ENCODE measurements at places on chromosomes 7 and 10. TPM values are rescaled to one million over a fixed set of nuclear protein-coding genes. Genes with fewer than 3 reads are reported as not detected.

SLC26A3 gene
- total RNA-seq: 36.4 TPM

ADAMTS14 gene
- total RNA-seq: 0.15 TPM

DNA sequence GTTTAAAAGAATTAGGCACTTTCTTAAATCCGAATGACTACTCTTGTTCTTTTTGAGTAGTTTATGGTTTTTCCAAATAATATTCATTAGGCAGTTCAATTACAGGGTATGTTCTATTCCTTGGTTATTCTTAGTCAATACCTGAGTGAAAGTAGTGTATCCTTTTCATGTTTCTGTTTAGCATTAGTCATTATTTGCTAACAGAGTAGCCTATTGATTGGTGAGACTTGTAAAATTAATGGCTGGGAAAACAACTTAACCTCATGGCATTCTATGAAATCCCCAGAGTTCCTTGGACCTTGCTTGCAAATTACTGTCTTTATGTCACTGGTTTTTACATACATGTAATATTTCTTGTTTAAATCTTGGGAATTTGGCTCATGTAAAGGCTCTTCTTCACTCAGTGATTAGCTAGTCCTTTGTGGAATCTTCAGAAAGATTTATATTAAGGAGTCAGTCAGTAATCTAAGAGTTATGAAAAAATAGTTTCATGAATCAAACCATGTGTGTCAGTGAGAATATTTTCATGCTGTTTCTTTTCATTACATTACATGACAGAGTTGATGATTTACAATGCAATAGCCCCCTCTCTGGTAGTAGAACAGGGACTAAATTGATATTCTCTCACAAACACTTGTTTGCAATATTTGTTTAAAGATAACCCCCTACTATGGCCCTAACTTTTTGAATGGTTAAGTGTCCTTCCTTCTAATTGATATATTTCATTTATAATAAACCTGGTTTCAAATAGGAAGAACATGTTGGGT lies 81.5 kb upstream of the LRRTM3 start:
- no peaks in the 10 kb centered on the region for H3K4me1 ChIP-seq
- no peak overlapping the region for H3K27ac ChIP-seq
- H3K27me3 ChIP-seq: no peaks in the 10 kb centered on the region
- H3K36me3 ChIP-seq: no peaks in the 10 kb centered on the region

- no peaks in the 10 kb centered on the region for H3K4me1 ChIP-seq
- H3K27ac ChIP-seq: no peak overlapping the region
- H3K36me3 ChIP-seq: peaks cover 6% of the 10 kb centered on the region
These were observed 107.2 kb downstream of the HECTD2 start for GRCh38 chr10:91517394-91517793.

DNA sequence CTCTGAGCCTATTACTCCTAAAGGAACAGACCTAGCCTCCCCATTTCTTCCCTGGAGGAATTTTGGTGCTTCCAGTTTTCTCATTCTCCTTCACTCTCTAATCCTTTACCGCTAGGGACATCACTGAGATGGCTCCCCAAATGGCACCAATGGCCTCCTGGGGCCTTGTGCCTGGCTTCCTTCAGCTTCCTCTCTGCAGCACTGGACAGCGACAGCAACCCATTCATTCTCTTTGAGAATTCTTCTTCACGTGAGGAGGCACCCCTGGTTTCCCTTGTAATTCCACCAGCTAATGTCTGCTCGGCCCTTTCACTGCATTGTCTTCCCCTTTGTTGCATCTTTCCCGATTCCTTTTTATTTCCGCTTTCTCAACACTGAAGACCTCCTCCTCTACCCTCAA lies 24.6 kb upstream of the KDM7A start:
- DNase-seq: no peak
- no peak overlapping the region for H3K4me3 ChIP-seq
- H3K27me3 ChIP-seq: no peaks in the 10 kb centered on the region

GRCh38 chr7:46179061-46179610 lies 258.1 kb upstream of the IGFBP3 start:
- no peak for DNase-seq
- no peaks in the 10 kb centered on the region for H3K27me3 ChIP-seq
- H3K4me3 ChIP-seq: no peak overlapping the region
- no peak overlapping the region for H3K27ac ChIP-seq
- H3K36me3 ChIP-seq: no peaks in the 10 kb centered on the region

- no peak overlapping the region for H3K27ac ChIP-seq
- H3K36me3 ChIP-seq: no peaks in the 10 kb centered on the region
- H3K4me1 ChIP-seq: no peaks in the 10 kb centered on the region
- H3K27me3 ChIP-seq: no peaks in the 10 kb centered on the region
- peak; percentile 49 for DNase-seq
- H3K4me3 ChIP-seq: no peak overlapping the region
These were observed 6.9 kb downstream of the FAM241B start for GRCh38 chr10:69636626-69637605.

GRCh38 chr10:103654925-103655324 lies 161.4 kb downstream of the NEURL1 start:
- no peak overlapping the region for H3K4me3 ChIP-seq
- H3K27ac ChIP-seq: no peak overlapping the region
- no peaks in the 10 kb centered on the region for H3K36me3 ChIP-seq
- H3K4me1 ChIP-seq: peaks cover 6% of the 10 kb centered on the region
- H3K27me3 ChIP-seq: no peaks in the 10 kb centered on the region
- no peak for DNase-seq

GRCh38 chr7:151808400-151809145 lies 68.3 kb downstream of the PRKAG2 start:
- no peak for DNase-seq
- no peaks in the 10 kb centered on the region for H3K4me1 ChIP-seq
- no peak overlapping the region for H3K4me3 ChIP-seq
- no peaks in the 10 kb centered on the region for H3K36me3 ChIP-seq
